ENCODE measurements at places on chromosomes 16 and 17. TPM values are rescaled to one million over a fixed set of nuclear protein-coding genes. Genes with fewer than 3 reads are reported as not detected.

DNA sequence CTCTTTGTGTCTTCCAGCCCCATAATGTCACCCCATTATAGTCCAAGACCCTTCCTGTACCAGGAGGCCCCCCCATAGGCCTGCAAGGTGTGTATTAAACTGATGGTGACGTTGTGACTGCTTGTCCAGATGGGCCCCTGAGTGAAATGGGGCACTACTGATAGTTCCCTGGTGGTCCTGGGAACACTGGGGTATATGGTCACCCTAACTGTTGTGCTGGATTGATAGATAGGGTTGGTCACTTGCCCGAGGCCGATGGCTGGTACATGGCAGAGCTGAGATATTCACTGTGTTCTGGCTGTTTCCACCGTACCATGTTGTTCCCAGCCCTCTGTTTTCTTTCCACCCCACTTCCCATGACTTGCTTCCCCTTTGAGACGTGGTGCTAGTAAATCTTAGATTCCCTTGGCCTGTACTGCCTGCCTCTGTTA is 4.3 kb downstream of the CNP start:
- H3K27ac ChIP-seq = peak overlapping the region; percentile 3
- peaks cover 12% of the 10 kb centered on the region for H3K4me1 ChIP-seq
- H3K36me3 ChIP-seq = peaks cover 22% of the 10 kb centered on the region
- no peaks in the 10 kb centered on the region for H3K27me3 ChIP-seq
- DNase-seq = no peak

GRCh38 chr16:4767872-4768548 is 1.0 kb upstream of the ZNF500 start:
- H3K36me3 ChIP-seq = no peaks in the 10 kb centered on the region
- H3K4me1 ChIP-seq = peaks cover 15% of the 10 kb centered on the region
- no peak for DNase-seq
- H3K27ac ChIP-seq = peak overlapping the region; percentile 97

DNA sequence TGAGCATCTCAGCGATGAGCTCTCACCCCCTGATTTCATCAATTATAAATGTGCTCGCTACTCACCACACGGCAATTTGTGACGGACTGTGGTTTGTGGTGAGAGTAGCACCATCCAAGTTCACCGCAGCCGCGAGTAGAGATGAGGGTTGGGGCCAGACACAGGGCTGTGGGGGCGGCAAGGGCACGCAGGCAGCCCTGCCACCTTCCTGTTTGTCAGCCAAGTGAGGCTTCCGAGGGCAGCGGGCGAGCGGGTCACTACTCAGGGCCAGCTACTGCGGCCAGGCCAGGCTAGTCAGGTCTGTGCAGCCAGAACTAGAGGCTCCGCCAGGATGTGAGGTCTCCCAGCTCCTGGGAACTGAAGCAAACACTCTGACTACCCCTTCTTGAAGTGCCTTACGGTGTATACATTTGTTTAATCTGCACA is 39.6 kb upstream of the MEOX1 start:
- H3K27ac ChIP-seq = no peak overlapping the region
- peaks cover 5% of the 10 kb centered on the region for H3K27me3 ChIP-seq
- no peaks in the 10 kb centered on the region for H3K36me3 ChIP-seq
- H3K4me3 ChIP-seq = no peak overlapping the region
- peaks cover 3% of the 10 kb centered on the region for H3K4me1 ChIP-seq

DNA sequence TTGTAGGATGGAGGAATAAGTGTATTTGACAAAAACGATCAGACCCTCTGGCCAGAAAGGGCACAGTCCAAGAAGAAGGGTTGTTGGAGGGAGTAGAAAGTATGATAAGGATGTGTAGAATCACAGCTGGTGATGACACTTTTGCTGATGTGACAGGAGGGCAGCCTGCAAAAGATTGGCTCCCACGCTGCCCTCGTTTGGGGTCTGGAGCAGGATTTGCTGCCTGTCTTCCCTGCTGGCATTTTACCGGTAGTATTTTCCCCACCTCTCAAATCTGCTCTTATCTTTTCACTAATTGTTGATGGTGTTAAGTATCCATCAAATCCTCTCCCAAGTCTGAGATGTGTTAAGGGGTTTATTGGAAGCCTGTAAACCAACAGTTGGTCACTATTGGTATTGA is 208.8 kb downstream of the CCDC182 start:
- no peak overlapping the region for H3K4me3 ChIP-seq
- H3K36me3 ChIP-seq = peaks cover 2% of the 10 kb centered on the region
- DNase-seq = no peak
- no peak overlapping the region for H3K27ac ChIP-seq

Gene KRTAP3-2
- total RNA-seq = not detected

GRCh38 chr17:45341533-45342158 is 24.8 kb upstream of the MAP3K14 start:
- no peaks in the 10 kb centered on the region for H3K36me3 ChIP-seq
- H3K4me1 ChIP-seq = peaks cover 27% of the 10 kb centered on the region
- peak overlapping the region; percentile 87 for H3K27ac ChIP-seq
- H3K27me3 ChIP-seq = peaks cover 5% of the 10 kb centered on the region

- no peak overlapping the region for H3K4me3 ChIP-seq
- H3K27me3 ChIP-seq = no peaks in the 10 kb centered on the region
- peak overlapping the region; percentile 90 for H3K27ac ChIP-seq
- peaks cover 40% of the 10 kb centered on the region for H3K4me1 ChIP-seq
Measured at GRCh38 chr17:75642784-75643642, 9.8 kb downstream of the SMIM5 start.

GRCh38 chr16:73545290-73545689 is 497.4 kb upstream of the ZFHX3 start:
- H3K4me1 ChIP-seq = peaks cover 63% of the 10 kb centered on the region
- H3K27ac ChIP-seq = no peak overlapping the region
- no peaks in the 10 kb centered on the region for H3K27me3 ChIP-seq
- no peak overlapping the region for H3K4me3 ChIP-seq

Gene CCDC200
- total RNA-seq = not detected

DNA sequence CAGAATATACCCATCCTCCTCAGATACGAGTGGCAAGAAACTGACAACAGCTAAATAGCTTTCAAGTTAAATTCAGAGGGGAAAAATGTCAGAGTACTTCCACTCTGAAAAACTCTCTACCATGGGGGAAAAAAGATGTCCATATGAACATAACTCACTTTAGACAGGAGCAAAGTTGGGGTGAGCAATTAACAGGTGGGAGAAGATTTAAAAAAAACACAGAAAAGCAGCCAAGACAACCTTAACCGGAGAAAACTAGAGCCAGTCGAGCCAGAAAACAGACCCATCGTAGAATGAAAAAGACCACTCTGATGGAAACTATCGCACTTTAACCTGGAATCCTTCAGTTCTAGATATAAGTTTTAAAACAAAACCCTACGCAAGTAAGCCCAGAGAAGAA is 833 bp downstream of the TERF2 start:
- peak overlapping the region; percentile 95 for H3K27ac ChIP-seq
- no peak for DNase-seq
- no peaks in the 10 kb centered on the region for H3K27me3 ChIP-seq
- peaks cover 12% of the 10 kb centered on the region for H3K36me3 ChIP-seq

DNA sequence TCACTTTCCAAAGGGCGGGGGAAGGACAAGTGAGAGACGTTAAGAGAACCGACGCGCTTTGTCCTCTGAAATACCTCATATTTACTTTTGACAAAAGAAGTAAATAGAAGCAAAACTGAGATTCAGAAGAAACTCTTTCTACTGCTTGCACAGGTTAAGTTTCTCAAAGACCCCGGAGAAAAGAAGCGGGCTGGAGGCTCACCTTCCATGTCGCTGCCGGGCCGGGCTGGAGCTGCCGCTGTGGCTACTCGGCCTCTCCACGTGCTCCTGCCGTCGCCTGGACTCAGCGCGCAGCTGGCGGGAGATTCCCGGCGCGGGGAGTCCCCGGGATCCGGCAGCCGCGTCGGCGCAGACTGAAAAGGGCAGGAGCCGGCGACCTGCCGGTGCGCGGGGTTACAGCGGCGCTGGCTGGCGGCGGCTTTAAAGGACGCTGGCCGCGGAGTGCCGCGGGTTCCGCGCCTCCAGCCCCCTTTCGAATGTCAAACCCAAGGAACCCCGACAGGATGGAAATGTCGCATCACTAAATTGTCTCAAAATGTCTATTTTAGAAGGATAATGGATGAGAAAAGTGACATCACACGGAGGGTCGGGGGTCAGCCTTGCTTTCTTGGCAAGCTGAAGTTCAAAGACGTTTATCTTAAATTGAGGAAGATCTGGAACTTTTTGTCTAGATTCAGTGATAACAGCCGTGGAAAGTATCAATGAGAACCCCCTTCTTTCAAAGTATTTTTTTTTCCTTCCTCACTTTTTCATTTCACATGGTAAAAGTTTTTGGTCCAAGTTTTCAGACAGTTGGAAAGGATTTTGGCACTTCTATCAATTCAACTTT is at the start of gene IKZF3:
TSS of gene IKZF3 (minus strand) at position 395 of the 829 bp plus-strand sequence. CDS start at position 209, 186 bp downstream.
- peak within 1 kb of the TSS; percentile 26 for H3K4me3 ChIP-seq
- peaks cover 10% of the 10 kb centered on the region for H3K4me1 ChIP-seq
- no peaks in the 10 kb centered on the region for H3K36me3 ChIP-seq
- peaks cover 78% of the 10 kb centered on the region for H3K27me3 ChIP-seq
- H3K27ac ChIP-seq = no peak within 1 kb of the TSS
- DNase-seq = peak; percentile 40

Gene AARSD1
- 59.1 TPM for total RNA-seq

Gene KRT36
- total RNA-seq = not detected

- no peaks in the 10 kb centered on the region for H3K27me3 ChIP-seq
- peaks cover 47% of the 10 kb centered on the region for H3K4me1 ChIP-seq
- H3K4me3 ChIP-seq = no peak overlapping the region
- peaks cover 10% of the 10 kb centered on the region for H3K36me3 ChIP-seq
Measured at GRCh38 chr16:4110065-4110464, 6.2 kb downstream of the ADCY9 start.

- no peak for DNase-seq
- H3K4me3 ChIP-seq = no peak overlapping the region
- no peaks in the 10 kb centered on the region for H3K27me3 ChIP-seq
- H3K4me1 ChIP-seq = no peaks in the 10 kb centered on the region
Measured at GRCh38 chr17:69535016-69535570, 120.6 kb downstream of the MAP2K6 start.

- H3K27me3 ChIP-seq = peaks cover 72% of the 10 kb centered on the region
- no peaks in the 10 kb centered on the region for H3K36me3 ChIP-seq
- H3K4me3 ChIP-seq = no peak overlapping the region
Measured at GRCh38 chr16:10871157-10871991, 5.6 kb upstream of the CIITA start.

DNA sequence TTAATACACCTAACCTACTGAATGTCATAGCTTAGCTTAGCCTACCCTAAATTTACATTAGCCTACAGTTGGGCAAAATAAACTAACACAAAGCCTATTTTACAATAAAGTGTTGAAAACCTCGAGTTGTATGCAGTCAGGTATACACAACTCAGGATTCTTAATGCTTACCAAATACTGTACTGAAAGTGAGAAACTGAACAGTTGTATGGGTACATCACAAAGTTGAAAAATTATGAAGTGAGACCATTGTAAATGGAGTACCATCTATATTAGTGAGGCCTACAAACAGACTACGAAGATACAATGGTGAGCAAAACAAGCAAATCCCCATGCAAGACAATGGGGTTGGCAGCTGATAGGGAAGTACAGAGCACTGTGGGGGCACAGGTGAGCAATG is 79.7 kb downstream of the VAT1L start:
- H3K36me3 ChIP-seq = no peaks in the 10 kb centered on the region
- H3K4me3 ChIP-seq = no peak overlapping the region
- H3K4me1 ChIP-seq = peaks cover 36% of the 10 kb centered on the region
- DNase-seq = no peak

GRCh38 chr17:36731811-36732210 is 130.4 kb downstream of the MRM1 start:
- peaks cover 17% of the 10 kb centered on the region for H3K4me1 ChIP-seq

Gene OR3A3
- total RNA-seq = not detected

DNA sequence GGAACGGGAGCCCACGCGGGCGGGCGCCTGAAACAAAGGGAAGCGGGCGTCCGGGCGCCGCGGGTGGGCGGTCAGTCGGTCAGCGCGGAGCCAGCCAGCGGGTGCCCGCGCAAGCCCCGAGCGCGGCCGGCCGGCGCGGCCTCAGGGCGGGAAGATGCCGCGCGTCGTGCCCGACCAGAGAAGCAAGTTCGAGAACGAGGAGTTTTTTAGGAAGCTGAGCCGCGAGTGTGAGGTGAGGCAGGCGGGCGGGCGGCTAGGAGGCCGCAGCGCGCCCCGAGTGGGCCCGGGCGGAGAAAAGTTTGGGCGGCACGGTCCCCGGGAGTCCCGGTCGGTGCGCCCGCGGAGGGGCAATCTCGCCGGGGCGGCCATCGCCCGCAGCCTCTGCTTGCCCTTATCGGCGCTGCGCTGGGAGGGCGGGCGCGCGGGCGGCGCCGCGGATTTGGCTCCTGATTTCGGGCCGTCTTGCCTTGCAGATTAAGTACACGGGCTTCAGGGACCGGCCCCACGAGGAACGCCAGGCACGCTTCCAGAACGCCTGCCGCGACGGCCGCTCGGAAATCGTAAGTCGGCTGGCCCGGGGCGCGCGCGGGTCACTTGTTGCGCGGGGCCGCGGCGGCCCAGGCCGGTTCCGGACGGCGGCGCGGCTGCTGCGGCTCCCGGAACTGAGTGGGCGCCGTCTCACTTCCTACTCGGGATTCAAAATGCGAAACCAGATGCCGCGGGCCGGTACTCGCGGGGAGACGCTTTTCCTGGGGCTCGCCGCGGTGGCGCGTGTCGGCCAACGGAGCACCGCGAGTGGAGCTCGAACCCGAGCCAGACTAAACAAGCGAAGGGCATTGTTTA is 526 bp downstream of the CBFB start:
- no peak for DNase-seq
- H3K27ac ChIP-seq = peak overlapping the region; percentile 84
- H3K27me3 ChIP-seq = no peaks in the 10 kb centered on the region
- peaks cover 4% of the 10 kb centered on the region for H3K36me3 ChIP-seq

- no peak overlapping the region for H3K4me3 ChIP-seq
- H3K27me3 ChIP-seq = peaks cover 37% of the 10 kb centered on the region
- DNase-seq = no peak
- H3K27ac ChIP-seq = no peak overlapping the region
Measured at GRCh38 chr16:26901983-26902382, 164.7 kb upstream of the C16orf82 start.

GRCh38 chr17:12369065-12369464 is 296.6 kb upstream of the MYOCD start:
- H3K36me3 ChIP-seq = no peaks in the 10 kb centered on the region
- DNase-seq = no peak
- H3K4me3 ChIP-seq = no peak overlapping the region
- no peaks in the 10 kb centered on the region for H3K4me1 ChIP-seq

GRCh38 chr16:79269211-79269863 is 331.2 kb downstream of the MAF start:
- H3K27me3 ChIP-seq = peaks cover 37% of the 10 kb centered on the region
- H3K4me1 ChIP-seq = no peaks in the 10 kb centered on the region
- DNase-seq = no peak
- no peak overlapping the region for H3K4me3 ChIP-seq

- peak overlapping the region; percentile 97 for H3K27ac ChIP-seq
- H3K27me3 ChIP-seq = peaks cover 35% of the 10 kb centered on the region
- peak overlapping the region; percentile 91 for H3K4me3 ChIP-seq
- peak; percentile 61 for DNase-seq
- H3K4me1 ChIP-seq = peaks cover 56% of the 10 kb centered on the region
Measured at GRCh38 chr16:54931120-54932014, 702 bp downstream of the IRX5 start.

Gene TEDC2
- 16.0 TPM for total RNA-seq

DNA sequence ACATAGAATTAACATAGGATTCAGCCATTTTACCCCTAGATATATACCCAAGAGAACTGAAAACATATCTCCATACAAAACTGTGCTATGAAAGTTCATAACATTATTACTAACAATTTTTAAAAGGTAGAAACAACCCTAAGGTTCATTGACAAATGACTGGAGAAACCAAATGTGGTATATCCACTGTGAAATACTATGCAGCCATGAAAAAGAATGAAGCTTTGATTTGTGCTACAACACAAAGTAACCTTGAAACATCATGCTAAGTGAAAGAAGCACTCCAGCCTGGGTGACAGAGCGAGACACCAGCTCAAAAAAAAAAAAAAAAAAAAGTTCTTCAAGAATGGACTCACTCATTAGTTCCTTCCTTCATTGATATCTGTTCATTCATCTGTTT is 580 bp downstream of the CD300LD start:
- no peaks in the 10 kb centered on the region for H3K4me1 ChIP-seq
- H3K36me3 ChIP-seq = no peaks in the 10 kb centered on the region
- H3K4me3 ChIP-seq = no peak overlapping the region
- peaks cover 27% of the 10 kb centered on the region for H3K27me3 ChIP-seq
- H3K27ac ChIP-seq = no peak overlapping the region

Measured in mesothelial cell of epicardium (in vitro differentiated cells).